ENCODE measurements at places on chromosomes 1 and 21.

- no peak for DNase-seq
These were observed 43.2 kb upstream of the VAMP3 start for GRCh38 chr1:7727809-7728471.

GRCh38 chr1:61638911-61639605 is 85.9 kb downstream of the TM2D1 start:
- peak; percentile 31 for DNase-seq

- DNase-seq = no peak
These were observed 1906.2 kb downstream of the NCAM2 start for GRCh38 chr21:22904385-22904784.

GRCh38 chr1:47796626-47797025 is 200.6 kb downstream of the TRABD2B start:
- no peak for DNase-seq

GRCh38 chr1:185681034-185681633 is 53.1 kb upstream of the HMCN1 start:
- peak; percentile 80 for DNase-seq

- no peak for DNase-seq
These were observed 603.1 kb upstream of the ADGRL2 start for GRCh38 chr1:81197591-81197990.

GRCh38 chr1:202254454-202255252 is 61.1 kb downstream of the LGR6 start:
- DNase-seq = no peak

- DNase-seq = no peak
These were observed 8.5 kb downstream of the VPS45 start for GRCh38 chr1:150076066-150076465.

GRCh38 chr1:177517546-177517945 is 346.8 kb downstream of the BRINP2 start:
- DNase-seq = no peak

DNA sequence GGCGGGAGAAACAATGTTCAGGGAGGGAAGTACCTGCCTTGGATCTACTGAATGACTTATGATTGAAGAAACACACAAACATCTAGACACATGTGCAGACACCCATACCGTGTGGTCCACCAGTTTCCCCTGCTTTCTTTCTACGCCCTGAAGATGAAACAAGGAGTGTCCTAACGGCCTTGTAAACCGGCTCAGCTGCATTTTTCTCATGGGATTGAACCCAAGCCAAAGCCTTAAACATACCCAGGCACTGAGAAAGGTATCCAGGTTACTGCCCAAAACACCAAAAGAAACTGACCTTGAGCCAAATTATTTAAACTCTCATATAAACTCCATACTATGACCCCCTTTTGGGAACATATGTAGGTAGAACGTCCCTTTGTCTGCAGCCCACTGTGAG is 630.0 kb upstream of the RGS18 start:
- DNase-seq = no peak

- no peak for DNase-seq
These were observed 626.2 kb downstream of the SMYD3 start for GRCh38 chr1:245880754-245881403.

DNA sequence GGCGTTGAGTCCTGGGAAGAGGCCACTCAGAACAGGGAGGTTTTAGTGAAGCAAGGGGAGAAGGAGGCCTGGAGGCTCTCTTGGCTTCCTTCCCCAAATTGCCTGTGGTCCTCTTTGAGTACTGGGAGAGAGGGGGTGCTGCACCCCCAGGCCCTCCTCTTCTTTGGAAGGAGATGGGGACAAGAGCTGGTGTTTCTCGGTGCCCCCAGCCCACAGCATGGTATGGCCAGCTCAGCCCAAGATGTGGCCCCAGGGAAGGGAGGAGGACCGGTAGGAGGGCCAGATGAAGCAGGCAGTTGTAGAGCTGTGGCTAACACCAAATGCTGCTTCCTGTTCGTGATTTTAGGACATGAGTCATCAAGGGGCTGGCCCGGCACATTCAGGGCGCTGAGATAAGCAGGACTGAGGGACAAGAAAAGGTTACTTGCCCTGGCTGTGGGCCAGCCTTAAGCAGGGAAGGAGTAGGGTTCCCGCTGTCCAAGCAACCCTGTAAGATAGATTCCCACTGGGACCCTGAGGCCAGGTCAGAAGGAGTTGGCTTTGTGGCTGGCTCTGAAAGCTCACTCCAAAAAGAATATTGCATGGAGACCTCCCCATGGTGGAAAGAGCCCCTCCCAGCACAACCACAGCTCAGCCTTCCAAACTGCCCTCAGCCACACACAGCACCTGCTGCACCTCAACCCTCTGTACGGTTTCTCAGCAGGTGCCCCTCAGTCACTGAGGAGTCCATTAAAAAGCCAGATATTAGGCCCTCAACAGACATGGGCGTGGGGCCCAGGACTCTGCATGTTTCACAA is 4.9 kb upstream of the TNFRSF1B start:
- DNase-seq = peak; percentile 88

DNA sequence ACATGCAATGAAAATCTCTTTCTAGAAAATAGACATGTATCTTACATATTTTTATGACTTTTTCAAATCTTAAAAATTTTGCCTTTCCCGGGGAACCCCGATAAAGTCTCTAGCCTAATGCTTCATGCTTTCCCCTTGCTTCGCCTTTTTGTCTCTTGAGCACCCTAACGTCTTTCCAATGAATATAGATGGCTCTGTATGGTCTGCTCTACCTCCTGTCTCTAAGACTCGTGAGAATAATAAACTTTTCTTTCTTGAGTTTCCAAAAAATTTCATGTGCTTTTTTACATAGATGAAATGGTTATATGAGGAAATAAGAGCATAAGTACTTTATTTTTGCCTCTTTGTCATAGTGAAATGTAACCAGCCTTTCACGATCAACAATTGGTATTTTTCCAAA is 202.6 kb downstream of the PDE4B start:
- DNase-seq = no peak

DNA sequence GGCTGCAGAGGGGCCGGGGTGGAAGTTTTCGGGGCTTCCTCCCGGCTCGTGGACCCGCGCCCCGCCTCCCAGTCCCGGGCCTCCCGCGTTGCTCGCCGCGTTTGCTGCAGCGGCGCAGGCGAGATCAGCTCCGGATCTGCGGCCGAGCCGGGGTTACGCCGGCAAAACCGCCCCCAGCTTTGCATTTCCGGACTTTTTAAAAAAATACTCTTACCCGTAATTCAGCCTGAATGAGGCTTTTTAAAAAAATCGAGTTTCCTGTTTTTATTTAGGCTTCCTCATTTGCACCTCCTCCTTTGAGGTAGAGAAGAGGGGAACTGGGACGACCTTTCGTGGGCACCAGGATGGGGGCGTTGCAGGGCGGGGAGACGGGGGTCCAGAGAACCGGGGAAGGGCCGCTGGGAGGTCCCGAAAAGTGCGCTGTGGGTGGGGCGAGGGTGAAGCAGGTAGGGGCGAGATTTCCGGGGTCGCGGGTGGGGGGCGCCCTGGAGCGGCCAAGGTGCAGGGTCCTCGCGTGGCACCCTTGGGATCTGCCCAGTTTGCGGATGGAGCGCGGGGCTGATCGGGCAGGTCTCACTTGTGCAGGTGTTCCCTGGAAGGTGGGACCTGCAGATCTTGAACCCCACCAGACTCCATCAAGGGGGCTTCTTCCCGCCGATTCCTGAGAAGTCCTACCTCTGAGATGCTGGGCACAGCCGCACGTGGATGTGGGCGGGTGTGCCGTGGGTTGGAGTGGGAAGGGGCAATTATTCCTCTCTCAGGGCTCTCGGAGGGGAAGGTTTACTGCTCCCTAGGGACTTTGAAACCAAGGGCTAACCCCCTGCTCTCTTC is 1.1 kb downstream of the PIK3CD start:
- peak; percentile 89 for DNase-seq

DNA sequence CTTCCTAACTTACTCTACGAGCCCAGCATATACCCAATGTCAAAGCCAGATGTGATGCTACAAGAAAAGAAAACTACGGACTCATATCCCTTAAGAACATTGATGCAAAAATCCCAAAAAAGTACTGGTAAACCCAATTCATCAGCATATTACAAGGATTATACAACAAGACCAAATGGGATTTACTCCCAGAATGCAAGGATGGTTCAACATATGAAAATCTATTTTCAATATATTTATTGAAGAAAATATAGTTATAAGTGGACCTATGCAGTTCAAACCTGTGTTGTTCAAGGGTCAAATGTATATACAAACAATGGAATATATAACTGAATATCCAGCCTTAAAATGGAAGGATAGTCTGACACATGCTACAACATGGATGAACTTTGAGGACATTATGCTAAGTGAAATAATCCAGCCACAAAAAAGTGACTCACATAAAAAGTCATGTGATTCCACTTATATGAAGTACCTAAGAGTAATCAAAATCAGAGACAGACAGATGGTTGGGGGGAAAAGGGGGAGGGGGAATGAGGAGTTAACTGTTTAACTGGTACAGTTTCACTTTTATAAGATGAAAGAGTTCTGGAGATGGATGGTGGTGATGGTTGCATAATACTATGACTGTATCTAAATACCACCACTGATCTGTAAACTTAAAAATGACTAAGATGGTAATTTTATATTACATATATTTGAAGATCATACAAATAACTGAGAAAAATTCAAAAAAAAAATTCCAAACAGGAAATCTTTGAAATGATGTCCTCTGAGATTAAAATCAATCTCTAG is 3.7 kb upstream of the KLF18 start:
- no peak for DNase-seq

GRCh38 chr1:74771913-74772515 is 39.1 kb downstream of the TYW3 start:
- DNase-seq = peak; percentile 32

GRCh38 chr1:111503585-111504060 is at the start of the genes ADORA3 and TMIGD3:
TSS of gene ADORA3 (minus strand) at chr1:111503633. CDS start at chr1:111503354, 279 bp downstream.
TSS of gene TMIGD3 (minus strand) at chr1:111503633. CDS start at chr1:111503354, 279 bp downstream.
- peak; percentile 82 for DNase-seq

DNA sequence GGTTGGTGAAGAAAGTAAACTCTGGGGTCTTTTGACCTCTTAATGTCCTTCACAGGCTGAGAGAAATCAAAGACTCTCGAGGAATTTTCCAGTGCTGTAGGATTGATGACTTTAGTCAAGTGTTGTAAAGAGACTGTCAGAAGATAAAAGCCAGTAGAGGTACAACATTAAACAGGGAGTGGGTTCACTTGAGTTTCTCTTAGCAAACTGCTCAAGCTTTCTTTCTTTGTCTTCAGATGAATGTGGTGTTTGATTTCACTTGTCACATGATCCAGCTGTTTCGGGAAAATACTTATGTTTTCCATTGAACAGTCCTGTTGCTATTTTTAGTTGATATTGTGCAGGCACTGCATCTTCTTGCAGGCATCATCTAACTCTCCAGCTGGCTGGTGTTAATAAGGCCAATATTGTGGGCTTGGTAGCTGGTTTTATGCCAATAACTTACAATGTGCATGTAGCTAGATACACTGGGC is 45.6 kb downstream of the XCL2 start:
- no peak for DNase-seq

GRCh38 chr1:209063767-209064659 is 519.5 kb upstream of the CAMK1G start:
- no peak for DNase-seq

DNA sequence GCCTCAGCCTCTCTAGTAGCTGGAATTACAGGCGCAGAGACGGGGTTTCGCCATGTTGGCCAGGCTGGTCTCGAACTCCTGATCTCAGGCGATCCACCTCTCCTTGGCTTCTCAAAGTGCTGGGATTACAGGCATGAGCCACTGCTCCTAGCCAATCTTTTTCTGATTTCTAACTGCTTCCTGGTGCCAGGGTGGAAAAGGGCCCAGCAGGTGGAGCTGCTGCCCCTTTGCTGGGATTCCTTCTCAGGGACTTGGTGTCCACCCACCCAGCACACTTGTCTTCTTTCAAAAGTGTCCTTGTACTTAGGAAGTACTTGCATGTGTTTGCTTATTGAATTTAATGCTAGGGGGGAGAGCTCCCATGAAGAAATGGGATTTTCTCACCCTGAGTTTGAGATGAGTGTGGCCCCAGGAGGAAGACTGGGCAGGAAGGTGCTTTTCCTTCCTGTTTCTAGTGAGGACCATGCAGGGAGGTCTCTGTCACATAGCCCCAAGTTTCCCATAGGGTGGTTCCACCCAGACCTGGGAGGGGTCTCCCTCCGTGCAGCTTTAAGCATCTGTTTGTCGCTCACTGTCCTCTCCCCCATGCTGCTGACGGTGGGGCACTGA is 14.2 kb downstream of the UTP11 start:
- peak; percentile 41 for DNase-seq

DNA sequence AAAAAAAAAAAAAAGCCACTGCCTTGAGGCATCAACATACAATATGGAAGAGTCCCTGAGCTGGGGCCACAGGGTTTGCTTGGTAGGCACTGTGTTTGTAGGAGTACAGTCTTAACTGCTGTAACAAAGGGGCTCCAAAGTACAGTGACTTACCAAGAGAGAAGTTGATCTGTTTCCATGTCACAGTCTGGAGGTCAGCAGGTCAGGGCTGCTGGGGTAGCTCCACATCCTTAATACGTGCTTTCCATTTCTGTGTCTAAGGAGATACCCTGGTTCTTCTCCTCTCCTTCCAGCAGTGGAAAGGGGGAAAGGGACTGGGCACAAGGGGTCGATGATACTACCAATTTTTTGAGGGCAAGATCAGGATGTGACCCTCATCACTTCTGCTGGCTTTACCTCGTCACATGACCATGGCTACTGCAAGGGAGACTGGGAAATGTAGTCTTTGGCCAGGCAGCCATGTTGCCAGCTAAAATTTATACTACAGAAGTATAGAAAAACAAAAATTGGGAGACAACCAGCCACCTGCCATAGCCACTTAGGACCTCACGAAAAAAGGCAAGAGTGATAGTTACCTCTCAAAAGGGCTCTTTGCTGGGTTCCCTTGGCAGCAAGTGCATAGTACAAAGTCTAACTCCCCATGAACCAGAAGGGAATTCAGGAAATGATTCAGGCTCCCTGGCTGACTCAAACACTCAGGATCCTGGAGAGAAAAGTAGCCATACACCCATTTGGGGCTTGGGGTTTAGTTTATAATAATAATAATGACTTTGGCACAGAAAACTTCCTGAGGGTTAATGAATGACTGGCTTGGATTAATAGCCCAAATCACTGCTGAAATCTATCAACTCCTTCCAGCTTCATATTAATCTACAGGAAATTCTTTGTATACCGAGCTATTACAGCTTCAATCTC is 52.7 kb upstream of the ATP5PO start:
- DNase-seq = no peak

- no peak for DNase-seq
These were observed 128.3 kb upstream of the HMGB4 start for GRCh38 chr1:33735624-33736023.

- no peak for DNase-seq
These were observed 89.6 kb downstream of the C1orf94 start for GRCh38 chr1:34266127-34266951.

DNA sequence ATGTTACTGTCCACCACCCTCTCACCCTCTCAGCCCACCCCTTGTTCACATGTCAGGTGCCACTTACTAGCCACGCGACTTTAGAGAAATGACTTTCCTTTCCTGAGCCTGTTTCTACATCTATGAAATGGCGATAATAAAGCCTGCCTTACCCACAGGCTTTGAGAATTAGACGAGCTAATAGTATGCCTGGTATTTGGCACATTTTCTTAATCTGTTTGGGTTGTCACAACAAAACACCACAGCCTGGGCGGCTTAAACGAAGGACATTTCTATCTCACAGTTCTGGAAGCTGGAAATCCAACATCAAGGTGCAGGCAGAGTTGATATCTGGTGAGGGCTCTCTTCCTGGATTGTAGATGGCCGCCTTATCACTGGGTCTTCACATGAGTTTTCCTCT is 273.9 kb upstream of the FMN2 start:
- no peak for DNase-seq
